ENCODE measurements at places on chromosomes 5 and 9. TPM values are rescaled to one million over a fixed set of nuclear protein-coding genes. Genes with fewer than 3 reads are reported as not detected.

The OMD gene
- total RNA-seq, result not detected

The PPP1R26 gene
- total RNA-seq, result 2.6 TPM

DNA sequence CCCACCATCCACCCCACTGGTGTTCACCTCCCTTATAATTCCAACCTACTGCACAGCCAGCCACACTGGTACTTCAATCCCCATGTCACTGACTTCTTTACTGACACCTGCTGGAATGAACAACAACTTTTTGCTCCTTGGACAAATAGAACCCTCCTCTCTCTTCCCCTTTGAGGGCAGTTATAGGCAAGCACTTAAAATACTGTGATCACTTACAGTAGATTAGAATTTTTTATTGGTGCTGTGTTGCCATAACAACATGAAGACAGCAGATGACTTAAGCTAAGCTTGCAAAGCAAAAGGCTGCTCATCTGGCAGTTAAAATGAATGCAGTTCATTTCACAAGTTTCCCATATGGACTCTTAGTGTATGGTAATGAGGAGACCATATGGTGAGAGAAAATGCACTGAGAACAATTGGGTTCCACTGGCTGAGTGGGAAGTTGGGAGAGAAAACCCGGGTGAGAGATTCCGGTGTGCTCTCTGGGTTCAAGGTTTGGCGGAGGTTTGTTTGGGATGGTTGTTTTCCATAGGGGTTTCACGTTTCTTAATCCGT, 374.3 kb downstream of the EBF1 start:
- DNase-seq, result no peak

DNA sequence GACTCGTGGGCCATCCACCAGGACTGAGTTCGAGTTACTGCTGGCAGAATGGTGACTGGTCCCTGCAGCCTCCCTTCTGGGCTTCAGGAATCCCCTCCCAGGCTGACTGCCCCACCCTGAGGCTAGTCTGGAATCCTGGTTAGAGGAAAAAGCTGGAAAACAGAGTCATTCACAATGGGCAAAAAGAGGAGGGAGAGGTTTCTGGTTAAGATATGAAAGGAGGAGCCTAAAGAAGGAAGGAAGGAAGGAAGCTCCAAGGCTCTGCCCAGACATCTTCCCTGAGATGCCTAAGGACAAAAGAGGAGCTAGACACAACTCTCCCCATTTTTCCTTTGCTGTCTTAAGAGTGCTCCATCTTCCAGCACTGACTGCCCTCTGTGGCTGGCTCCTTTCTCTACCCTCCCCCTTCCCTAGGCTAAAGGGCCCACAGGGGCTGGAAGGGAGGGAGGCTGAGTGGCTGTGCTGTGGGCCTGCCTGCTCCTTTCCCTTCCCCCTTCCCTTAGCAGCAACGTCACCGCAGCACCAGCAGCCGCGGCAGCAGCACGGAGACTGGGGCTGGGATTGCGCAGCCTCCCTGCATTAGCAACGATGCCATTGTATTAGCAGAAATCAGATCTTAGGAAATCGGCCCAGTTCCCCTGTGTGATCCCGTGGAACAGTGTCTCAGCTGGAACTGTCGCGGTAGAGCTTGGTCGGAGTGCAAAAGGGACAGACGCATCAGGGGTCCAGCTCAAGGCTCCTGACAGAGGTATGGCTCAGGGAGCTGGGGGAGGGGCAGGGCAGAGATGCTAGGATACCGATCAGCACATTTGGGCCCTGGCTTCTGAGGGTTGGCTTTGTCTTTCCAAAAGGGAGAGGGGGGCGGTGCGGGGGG, 48.7 kb downstream of the RUSC2 start:
- DNase-seq, result no peak

DNA sequence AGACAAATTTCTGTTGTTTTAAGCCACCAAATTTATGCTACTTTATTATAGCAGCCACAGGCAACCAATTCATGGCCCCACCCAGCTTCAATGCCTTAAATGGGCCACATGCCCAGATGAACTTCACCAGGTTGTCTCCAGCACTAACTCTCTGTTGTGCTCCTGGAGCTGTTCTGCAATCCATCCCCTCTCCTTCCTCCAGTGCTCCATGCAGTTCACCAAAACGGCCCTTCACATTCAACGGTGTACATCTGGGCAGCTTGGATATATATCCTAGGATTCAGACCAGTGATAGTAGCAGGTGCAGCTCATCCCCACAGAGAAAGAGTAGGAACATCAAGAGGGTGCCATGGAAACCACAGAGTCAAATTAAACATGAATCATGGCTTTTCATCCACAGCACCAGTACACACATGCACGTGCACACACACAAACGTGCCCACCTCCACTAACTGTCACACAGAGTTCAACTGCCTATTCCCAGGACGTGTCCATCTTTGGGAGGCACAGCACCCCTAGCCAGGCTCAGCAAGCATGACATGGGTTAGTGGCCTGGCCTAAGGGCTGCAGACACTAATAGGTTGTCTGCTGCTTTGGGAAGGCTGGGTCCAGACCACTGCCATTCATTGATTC, 134.5 kb downstream of the MED10 start:
- DNase-seq, result no peak

DNA sequence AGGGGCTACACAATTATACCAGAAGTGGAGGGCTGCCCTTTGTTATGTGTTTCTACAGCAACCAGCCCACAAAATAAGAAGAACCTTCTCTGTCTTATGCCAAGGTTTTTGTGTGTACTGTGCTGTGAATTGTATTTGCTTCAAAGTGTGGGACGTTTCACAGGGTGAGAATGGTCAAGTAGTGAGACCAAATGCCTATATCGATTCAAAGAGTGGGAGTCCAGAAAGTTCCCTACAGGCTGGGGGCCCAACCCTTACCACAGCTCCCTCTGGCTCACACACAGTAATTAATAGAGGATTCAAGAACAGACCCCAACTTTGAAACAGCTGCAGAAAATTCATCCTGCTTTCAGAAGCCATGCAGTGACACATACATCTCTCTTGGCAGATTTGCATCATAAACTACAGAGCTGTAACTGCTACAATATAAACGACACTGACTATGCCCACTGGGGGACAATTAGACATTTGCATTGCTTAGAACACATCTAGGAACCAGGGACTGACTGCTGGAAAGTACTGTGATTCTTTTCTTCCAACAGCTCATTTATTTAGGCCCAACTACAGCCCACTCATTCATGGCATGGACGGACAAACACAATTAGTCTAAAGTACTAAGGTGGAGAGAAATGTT, 12.8 kb downstream of the ENC1 start:
- no peak for DNase-seq

- no peak for DNase-seq
Measured at GRCh38 chr5:141186897-141187512, at the start of gene PCDHB9. Gene PCDHB9 (plus strand): TSS chr5:141187161. CDS start chr5:141187319, 158 bp downstream.

- DNase-seq, result no peak
Measured at GRCh38 chr9:82989929-82990328, 73.0 kb downstream of the RASEF start.

GRCh38 chr9:106104887-106105286, 410.5 kb downstream of the TMEM38B start:
- DNase-seq, result no peak

DNA sequence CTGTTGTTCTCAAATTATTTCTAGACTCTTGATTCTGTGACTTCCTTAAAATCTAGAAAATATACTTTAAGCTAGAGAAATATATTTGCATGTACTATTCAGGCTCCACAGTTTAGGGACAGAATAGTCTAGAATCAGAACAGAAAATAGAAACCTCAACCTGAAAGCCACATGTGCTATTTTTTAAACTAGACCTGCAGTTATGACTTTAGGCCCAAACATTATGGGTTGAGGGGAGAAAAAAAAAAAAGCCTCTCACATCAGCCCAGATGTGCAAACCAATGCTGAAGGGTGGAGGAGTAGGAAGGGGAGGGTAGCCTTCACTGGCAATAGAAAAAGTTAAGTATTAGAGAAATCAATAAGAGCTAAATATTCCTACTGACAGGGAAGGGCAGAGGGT, 35.7 kb downstream of the ELL2 start:
- no peak for DNase-seq

DNA sequence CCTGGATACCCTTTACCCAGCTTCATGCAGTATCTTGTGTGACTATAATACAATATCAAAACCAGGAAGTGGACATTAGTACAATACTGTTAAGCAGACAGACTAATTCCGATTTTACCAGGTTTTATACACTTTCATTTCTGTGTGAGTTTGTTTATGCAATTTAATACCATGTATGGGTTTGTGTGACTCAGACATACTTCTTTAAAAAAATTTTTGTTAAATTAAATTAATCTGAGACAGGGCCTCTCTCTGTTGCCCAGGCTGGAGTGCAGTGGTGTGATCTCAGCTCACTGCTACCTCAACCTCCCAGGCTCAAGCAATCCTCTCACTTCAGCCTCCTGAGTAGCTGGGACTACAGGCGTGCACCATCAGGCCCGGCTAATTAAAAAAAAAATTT, 156.8 kb downstream of the GAPVD1 start:
- DNase-seq, result no peak

- no peak for DNase-seq
Measured at GRCh38 chr9:99736291-99736690, 85.4 kb upstream of the NR4A3 start.

- DNase-seq, result no peak
Measured at GRCh38 chr5:37792975-37793631, 46.7 kb downstream of the GDNF start.

DNA sequence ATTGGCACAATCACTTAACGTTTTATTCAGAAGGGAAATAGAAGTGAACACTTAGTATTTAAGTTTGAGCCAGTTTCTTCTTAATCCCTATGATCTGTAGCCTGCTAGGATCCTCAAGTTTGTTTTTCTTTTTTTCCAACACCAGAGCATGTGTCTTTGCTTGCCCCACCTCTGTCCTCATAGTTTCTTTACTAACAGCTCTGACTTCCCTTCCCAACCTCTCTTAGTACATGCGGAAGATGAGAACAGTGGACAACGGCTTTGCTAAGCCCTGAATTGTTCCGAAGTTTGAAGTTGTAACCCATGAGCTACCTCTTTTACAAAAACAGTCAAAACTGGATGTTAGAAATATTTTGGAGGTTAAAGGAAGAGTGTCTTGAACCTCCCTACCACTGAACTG, 61.7 kb upstream of the TAF11L2 start:
- no peak for DNase-seq

- DNase-seq, result no peak
Measured at GRCh38 chr5:103424026-103424425, 138.6 kb downstream of the NUDT12 start.

- DNase-seq, result no peak
Measured at GRCh38 chr9:9790216-9790872, 822.5 kb downstream of the PTPRD start.

DNA sequence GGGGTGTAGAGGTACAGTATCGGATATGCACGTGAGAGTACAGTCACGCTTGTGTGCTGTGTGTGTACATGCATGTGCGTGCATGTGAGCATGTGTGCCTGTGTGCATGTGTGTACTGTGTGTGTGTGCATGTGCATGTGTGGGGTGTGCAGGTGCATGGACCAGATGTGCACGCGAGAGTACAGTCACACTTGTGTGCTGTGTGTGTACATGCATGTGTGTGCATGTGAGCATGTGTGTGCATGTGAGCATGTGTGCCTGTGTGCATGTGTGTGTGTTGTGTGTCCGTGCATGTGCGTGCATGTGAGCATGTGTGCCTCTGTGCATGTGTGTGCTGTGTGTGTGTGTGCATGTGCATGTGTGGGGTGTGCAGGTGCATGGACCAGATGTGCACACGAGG, 10.3 kb downstream of the SLC6A19 start:
- DNase-seq, result no peak

GRCh38 chr9:98545021-98545420, 163.7 kb downstream of the GABBR2 start:
- DNase-seq, result no peak

DNA sequence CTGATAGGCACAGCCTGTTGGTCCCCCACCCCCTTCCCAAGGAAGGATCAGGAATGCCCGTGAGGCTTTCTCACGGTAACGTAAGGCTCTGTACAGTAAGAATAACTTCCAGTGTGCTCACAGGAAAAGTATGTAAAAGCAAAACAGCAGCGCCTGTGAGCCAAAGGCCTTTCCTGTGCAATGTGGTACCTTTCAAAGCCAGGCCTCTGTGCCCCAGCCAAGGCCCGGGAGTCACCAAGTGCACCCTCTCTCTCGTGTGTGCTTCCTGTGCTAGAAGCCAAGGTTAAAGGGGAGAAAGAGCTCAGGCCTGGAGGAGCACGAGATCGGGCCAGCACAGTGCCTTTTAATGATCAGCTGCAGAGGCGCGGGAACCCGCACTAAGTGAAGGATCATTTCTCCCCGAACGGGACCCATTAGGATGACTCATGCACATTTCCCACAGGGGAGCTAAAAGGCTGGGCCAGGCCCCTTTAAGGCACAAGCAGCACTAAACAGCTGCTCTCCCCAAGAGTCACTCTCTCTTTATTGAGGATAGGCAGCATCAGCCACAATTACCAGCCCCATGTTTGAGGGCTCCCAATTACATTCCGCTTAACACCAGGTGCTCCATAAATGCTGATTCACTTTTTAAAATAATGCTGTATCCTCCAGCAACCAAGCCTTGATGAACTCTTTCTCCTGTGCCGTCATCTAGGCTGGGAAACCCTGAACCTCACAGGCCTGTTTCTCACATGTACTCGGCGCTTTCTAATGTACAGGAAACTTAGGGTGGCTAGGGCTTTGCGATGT, 42.8 kb downstream of the SHB start:
- no peak for DNase-seq

- no peak for DNase-seq
Measured at GRCh38 chr5:23223846-23224245, 283.6 kb upstream of the PRDM9 start.

DNA sequence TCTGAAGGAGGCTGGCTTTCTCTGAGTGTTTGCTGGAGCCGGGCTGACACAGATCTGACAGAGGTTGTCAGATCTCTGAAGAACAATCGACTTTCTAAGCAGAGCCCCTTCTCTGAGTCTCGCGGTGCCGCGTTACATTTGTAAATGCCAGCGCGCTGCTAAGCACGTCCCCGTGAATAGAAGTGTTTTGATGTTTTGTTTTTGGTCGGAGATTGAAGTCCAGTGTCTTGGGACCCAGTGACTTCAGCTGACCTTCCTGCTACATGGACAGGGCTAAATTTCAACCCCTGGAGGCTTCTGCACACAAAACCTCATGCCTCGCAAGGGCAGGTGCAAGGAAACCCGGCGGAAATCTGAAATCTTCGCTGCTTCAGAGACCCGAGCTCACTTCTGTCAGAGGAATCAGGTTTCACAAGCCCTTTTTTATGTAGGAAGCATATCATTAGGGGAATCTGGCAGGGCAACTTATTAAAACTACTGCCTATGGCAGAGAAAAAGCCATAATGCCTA, 27.2 kb downstream of the NEUROG1 start:
- no peak for DNase-seq
